ENCODE measurements at places on chromosomes 11 and 22.

GRCh38 chr11:93577286-93577685, 34.1 kb upstream of the SMCO4 start:
- peak; percentile 79 for DNase-seq

DNA sequence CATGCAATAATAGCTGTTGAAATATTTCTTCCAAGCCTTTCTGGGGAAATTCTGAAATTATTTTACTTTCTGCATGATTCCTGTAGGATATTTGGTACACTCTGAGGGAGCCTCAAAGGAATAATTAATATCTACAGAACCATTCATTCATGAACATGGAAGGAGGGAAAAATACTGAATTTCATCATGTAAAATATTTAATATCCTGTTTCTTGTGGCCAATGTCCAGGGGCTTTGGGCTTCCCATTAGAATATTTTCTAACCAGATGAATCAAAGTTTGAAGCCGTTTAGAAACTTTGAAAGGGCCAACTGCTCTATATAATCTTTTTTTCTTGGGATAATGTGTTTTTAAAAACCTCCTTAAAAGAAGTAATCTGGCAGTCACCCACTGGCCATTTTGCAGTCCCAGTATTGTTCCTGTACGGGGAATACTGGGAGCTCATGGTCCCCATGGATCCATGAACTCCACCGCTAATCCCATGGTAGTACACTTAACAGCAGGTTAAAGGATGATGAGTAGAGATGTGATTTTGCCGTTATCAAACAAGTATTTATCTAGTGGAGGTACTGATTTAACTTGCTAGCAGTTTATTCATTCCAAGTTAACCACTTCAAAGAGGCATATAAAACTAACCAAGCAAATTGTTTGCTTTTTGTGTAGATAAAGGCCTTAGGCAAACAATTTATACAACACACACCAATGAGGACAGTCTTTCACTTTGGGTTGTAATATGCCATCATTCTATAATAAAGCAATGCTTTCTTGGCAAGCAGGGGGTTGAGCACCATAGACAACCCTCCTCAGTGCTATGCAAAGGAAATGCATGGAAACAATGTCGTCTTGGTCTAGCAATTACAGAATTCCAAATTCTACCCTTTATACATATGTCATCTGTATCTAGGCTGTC, 34.5 kb upstream of the BLID start:
- DNase-seq: no peak

- DNase-seq: no peak
Measured at GRCh38 chr11:119108146-119108856, 1.2 kb downstream of the C2CD2L start.

DNA sequence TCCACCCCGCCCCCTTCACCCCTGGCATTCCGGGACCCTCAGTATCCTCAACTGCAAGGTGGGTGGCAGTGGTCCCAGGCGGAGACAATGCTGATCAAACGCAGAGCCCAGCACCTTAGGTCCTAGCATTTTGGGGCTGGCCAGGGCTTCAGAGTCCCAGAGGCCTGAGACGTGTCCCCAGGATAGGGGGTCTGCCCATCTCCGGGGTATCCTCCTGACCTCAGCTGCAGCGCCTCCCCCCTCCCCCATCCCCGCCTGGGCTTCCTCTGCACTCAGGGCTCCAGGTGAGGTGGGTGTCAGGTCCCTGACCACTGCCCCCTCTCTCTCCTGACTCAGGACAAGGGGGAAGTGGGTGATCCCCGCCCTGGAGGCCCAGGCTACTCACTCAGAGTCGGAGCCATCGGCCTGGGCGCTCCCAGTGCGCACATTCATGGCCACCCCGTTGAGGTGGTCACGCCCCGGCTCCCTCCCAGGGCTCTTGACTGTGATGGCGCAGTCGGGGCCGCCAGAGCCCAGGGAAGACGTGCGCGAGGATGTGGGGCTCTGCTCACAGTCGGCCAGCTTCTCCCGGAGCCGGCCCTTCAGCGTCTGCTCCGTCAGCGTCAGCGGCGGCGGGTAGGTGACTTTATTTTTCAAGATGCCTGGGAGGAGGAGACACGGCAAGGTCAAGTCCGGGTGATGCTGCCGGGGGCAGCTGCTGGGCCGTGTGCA, 28.3 kb downstream of the TRMU start:
- no peak for DNase-seq

- DNase-seq: no peak
Measured at GRCh38 chr11:128936606-128937251, 5.9 kb downstream of the TP53AIP1 start.

- no peak for DNase-seq
Measured at GRCh38 chr22:37231406-37232139, 12.5 kb downstream of the RAC2 start.

DNA sequence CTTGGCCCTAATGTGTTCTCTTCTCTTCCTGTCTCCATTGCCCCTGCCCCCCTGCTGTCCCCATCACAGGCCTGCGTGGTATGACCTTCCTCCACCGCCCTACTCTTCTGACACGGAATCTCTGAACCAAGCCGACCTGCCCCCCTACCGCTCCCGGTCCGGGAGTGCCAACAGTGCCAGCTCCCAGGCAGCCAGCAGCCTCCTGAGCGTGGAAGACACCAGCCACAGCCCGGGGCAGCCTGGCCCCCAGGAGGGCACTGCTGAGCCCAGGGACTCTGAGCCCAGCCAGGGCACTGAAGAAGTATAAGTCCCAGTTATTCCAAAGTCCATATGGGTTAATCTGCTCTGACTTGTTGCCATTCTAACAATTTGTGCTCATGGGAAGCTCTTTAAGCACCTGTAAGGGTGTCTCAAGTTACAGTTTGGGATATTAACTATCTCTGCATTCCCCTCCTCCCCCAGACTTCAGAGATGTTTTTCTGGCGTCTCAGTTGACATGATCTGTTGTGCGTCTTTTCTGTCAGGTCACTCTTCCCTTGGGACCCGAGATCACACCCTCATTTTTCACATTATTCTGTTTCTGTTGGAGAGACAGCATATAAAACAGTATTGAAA, 60.0 kb downstream of the COMMD9 start:
- DNase-seq: no peak

GRCh38 chr22:25448435-25449051, 115.9 kb upstream of the GRK3 start:
- peak; percentile 35 for DNase-seq

- DNase-seq: no peak
Measured at GRCh38 chr22:47572443-47572842, 810.0 kb downstream of the TBC1D22A start.

GRCh38 chr22:20646415-20646814, 127.5 kb upstream of the SERPIND1 start:
- DNase-seq: no peak

DNA sequence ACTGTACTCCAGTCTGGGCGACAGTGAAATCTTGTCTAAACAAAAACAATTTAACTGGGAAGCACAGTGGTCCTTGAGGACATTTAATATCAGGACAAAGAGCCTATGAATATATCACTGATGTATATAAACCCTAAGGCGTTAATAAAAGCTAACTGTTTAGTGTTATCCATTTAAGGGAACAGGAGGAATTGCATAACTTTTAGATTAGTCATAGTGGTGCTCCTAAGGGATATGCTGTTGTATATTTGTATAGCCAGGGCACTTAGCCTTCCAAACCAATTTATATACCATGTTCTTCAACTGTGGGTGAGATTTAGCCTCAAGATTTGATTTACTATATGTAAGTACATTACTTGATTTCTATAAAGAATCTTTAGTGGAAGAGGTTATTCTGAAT, 3.0 kb upstream of the CHEK1 start:
- peak; percentile 63 for DNase-seq

- no peak for DNase-seq
Measured at GRCh38 chr11:92219476-92219875, 5.1 kb upstream of the FAT3 start.

DNA sequence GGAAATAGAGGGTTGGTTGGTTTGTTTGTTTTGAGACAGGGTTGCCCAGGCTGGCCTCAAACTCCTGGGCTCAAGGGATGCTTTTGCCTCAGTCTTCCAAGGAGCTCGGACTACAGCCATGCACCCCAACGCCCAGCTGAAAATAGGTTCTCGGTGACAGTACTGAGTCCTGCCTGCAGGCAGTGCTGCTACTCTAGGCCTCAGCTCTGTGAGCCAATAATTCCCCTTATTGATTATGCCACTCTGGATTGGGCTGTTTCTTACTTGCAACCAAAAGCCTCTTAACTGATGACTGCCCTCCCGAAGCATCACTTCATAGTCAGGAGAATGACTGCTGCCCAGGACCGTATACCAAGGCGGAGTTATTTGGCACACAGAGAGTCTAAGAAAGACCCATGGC, 1.2 kb upstream of the C11orf16 start:
- DNase-seq: no peak

DNA sequence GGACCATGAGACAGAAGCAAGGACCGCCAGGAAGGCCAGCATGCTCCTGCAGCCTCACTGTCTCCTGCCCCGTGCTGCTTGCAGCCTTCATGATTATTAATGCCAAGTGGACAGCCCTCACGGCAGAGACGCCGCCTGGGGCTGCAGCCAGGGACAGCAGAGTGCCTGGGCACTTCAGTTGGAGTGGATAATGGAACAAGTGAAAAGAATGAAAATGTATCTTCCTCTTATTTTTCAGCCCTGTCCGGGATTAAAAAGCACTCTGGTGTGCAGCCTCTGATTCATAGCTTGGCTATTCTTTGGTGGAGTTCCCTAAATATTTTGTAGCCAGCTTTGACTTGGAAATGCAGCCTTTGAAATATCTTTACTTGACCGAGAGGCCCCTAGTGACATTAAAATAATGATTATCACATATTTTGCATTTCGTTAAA, 1404.2 kb downstream of the BRD1 start:
- peak; percentile 83 for DNase-seq

GRCh38 chr11:133946541-133947318, 10.0 kb downstream of the IGSF9B start:
- DNase-seq: no peak

- DNase-seq: no peak
Measured at GRCh38 chr11:44622721-44623258, 57.3 kb downstream of the CD82 start.

DNA sequence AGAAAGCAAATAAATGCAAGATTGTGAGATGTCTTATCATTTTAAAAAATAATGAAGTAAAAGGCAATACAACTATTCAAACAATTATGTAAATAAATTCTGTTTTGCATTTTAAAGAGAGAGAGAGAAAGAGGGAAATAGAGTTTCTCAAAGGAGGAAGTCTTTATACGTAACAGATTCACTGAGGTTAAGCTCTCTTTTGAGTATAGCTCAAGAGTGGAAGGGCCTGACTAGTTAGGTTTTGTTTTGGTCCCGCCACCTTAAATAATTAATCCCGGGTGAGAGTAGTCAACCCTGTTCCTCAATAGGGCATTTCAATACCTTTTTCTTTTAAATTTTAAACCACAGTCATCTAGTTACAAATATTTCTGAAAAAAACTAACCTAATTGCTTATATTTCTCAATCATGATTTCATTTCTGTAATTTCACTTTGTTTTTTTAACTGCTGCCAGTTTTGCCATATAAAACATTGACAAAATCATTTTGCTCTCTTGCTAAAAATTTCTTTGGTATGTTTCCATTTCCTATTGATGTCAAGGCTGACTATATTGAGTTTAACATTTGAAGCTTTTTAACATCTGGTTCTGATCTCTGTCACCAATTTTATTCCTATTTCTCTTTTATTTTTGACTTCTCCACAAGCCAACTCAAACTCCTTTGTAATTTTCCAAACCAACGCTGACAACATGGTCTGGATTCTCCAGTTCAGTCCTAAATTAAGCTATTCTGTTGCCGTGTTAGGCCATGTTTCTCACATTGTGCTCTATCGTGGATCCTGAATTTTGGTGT, 10.3 kb downstream of the OR10D3 start:
- DNase-seq: no peak

DNA sequence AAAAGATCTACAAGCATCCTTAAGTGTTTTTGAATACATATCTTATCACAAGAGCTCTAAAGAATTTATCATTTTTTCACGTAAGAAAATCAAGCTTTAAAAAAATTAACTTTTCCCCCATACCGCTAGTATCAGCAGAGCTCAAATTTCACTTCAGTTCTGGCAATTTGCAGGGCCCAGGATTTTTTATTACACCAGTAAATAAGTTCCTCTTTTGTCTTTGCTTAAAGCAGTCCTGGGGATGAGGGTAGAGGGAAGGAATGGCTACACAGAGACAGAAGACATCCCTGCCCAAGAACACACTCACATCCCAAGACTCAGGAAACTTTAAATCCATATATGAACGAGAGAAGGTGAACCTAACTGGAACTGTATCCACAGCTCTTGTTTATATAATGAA, 22.6 kb upstream of the SORL1 start:
- no peak for DNase-seq

DNA sequence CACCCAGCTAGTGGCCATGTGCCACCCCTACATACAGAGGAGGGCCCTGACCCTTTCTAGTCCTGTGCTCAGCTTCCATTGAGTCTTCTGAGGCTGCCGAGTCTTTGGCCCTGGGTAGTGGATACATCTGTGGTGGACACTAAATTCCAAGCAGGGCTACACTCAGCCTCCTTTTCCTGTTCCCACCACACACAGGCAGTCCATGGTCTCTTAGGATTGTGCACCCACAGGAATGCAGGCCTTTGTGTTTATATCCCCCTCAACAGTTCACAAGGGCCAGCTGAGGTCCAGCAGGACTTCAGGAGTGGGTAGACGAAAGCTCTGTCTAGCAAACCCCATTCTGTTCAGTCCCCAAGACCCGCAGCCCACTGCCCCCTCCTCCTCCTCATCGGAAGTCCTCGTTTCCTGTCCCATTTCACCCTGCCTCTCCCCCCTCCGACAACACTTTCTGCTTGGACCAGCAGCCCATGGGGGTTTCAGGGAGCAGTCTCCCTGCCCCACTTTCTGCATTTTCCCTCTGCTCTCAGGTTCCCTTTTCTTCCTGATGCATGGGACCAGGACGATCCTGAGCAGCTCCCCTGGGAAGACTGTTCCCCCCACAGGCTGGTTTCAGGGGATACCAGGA, 91.8 kb downstream of the SWAP70 start:
- peak; percentile 87 for DNase-seq

- DNase-seq: no peak
Measured at GRCh38 chr11:93193731-93194130, 4.1 kb downstream of the SLC36A4 start.

DNA sequence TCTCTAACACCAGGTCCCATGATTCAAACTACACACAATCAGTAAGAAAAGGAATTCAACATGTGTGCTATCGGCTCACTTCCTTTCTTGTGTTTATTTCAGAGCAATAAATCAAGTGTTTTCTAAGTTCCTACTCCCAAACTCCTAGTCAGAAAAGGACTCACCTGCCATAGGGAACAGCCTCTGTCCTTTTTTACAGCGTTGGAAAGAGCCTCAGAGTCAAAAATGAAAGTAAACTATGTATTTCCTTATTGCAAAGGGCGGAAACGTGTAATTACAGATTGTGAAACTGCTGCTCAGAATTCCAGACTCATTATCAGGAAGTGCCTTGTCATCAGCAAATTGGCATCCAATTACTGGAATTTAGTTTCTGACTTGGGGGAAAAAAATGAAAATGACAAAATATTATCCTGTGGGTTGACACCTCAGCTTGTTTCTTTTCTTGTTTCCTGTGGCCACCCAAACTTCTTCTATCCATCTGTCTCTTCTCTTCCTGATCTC, at the start of gene CASP4:
TSS of gene CASP4 (minus strand) at position 220 of the 501 bp plus-strand sequence. CDS start at position 171, 49 bp downstream.
- peak; percentile 89 for DNase-seq

GRCh38 chr11:73158356-73159051, 16.4 kb upstream of the FCHSD2 start:
- DNase-seq: peak; percentile 50

GRCh38 chr22:48960576-48960975, 867.1 kb downstream of the BRD1 start:
- no peak for DNase-seq

- DNase-seq: no peak
Measured at GRCh38 chr11:127066401-127067090, 66.0 kb upstream of the KIRREL3 start.

- DNase-seq: no peak
Measured at GRCh38 chr22:39300186-39300830, 19.1 kb downstream of the RPL3 start.

GRCh38 chr11:58227956-58228615, 632 bp downstream of the OR10Q1 start:
- no peak for DNase-seq
